ENCODE measurements at places on chromosomes 12 and 14.

DNA sequence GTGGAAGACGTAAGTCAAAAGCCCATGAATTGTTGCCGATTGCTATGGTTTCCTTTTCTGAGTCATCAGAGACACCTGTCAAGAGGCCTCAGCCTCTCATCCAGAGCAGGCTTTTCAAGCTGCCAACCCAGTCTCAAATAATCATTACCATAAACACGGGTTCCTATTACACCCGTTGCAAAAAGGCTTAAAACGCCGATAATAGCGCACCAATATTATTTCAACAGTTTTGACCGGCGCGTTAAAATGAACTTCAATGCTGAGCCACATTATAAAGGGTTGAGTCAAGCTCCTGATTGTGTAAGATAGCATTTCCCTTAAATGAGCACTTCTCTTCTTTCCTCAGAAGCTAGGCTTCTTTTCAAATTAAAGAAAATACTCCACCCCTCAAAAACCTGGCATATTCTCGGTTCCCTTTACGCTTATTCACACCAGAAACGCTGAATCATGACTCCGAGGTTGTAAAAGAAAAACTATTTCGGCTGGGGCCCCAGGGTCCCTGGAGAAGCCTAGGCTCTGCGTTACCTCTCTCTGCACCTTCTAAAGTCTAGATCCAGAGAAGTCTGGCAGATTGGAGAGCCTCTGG lies 1.4 kb downstream of the TMTC1 start:
- DNase-seq: peak; percentile 75

GRCh38 chr12:69068448-69068847 lies 135.5 kb upstream of the CPM start:
- DNase-seq: peak; percentile 26

DNA sequence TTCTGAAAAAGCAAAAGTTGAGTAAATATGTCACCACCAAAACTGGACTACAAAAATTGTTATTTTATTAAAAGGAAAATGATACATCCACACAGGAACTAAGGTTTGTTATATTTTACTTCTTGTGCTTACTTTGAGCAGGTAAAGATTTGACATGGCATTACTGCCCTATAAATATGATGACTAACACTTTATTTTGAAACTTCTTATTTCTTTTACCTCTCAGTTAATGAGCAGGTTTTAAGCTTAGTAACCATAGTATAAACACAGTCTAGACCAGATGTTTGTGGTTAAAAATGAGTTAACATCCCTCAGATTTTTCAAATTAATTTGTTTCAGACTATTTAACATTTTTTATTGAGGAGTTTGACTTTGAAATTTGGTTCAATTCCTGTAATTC lies 862.5 kb upstream of the USP15 start:
- DNase-seq: no peak

DNA sequence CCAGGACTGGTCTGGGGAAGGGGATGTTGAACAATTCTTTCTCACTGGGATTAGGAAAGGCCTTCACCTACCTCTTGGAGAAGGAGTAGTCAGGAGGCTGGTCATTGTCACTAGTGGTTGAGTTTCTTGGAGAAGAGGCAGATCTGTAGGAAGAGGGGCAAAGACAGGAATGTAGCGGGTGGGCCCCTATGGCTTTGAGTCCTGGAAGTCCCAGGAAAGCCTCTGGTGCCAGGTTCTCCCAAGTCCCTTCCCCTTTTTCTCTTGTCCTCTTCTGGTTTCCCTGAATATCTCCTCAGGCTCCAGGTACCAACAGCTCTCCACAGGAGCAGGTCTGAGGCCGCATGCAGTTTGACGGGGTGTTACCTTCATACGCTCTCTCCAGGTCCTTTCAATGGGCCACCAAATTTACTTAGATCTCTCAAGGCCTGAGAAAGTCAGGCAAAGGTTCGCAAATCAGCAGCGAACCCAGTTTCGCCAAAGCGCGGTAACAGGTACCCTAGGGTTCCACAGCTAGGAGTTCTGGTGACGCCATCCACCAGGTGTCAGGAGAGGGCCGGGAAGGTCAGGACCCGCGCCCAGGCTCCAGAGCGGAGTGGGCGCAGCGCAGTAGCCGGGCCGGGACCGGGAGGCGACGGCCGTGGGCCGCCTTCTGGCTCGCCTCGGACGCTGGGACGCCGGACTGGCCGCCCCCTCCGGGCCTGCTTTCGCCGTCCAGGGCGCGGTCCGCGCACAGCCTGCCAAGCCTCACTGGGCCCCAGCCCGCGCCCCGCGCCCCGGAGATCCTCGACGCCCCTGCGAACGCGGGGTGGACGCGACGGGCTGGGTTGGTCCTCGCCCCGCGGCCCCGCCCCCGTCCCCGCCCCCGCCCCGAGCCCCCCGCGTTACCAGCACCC lies 795 bp downstream of the SMAGP start:
- peak; percentile 39 for DNase-seq

DNA sequence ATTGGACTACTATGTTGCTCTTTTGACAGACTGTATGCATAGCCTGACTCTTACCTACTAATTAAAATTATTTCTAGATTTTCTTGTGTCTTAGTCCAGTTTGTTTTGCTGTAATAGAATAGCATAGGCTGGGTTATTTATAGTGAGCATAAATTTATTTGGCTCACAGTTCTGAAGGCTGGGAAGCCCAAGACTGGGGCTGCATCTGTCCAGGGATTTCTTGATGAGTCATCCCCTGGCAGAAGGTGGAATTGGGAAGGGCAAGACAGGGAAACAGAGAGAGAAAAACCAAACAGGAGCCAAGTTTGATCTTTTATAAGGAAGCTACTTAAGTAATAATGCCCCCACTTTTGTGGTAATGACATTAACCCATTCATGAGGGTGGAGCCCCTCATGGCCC lies 759.2 kb upstream of the LRFN5 start:
- DNase-seq: no peak

DNA sequence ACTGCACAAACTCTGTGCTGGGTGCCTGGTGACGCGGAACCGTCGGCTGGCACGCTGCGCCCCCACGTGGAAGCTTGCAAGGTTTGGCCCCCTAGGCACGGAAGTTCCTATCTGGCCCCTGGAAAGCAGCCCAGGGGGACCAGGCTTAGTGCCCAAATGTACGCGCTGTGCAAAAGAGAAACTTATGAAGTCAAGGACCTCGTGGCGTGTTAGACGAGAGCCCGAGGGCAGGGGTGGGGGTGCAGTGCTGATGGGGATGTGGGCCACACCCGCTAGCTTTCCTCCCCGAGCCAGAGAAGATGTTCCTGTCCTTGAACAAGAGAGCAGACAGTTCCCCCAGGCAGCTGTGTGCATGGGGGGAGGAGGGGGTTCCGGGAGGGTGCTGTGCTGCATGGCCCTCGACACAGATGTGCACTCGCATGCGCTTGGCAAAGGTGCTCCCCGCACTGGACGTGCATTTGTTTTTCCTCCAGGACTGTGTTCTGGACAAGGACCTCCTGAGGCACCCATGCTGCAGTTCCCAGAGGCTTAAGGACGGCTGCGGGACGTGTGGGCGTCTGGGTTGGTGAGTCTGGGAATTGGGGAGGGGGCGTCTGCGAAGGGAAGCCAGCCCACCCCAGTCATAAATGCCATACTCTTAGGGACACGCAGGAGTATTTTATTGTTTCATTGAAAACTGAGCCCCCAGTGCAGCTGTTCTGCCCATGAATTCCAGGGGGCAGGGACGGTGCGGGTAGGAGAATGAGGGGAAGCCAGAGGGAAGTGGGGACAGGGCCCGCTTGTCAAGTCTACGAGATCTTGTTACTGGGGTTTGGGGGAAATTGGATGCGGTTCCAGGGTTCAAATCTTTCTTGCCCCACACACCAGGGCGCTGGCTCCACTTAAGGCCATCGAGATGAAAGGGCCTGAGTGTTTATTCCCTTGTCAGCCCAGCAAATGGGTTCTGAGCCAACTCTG lies 80.0 kb downstream of the NTF3 start:
- peak; percentile 24 for DNase-seq

- no peak for DNase-seq
These were observed 8.0 kb upstream of the BHLHE41 start for GRCh38 chr12:26132866-26133265.

GRCh38 chr14:62162998-62163589 lies 400.9 kb downstream of the SNAPC1 start:
- DNase-seq: peak; percentile 67

- peak; percentile 95 for DNase-seq
These were observed 168.1 kb upstream of the NOVA1 start for GRCh38 chr14:26765768-26766520.

DNA sequence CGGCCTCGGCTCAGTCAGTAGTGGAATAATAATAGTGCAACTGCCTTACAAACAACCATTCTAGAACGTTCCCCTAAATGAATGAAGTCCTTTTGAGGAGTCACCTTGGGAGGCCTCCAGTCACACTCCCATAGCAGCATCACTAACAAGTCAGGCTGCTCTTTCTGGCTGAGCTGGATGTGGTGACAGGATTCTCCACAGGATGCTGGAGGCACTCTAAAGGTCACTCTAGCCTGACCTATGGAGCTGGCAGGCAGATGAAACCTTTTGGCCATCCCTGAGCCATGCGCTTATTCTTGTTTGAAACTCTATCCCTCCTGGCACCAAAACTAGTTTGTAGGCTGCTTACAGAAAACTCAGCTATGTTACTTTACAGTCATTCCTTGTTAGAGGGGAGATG lies 17.9 kb upstream of the TFCP2 start:
- DNase-seq: no peak

DNA sequence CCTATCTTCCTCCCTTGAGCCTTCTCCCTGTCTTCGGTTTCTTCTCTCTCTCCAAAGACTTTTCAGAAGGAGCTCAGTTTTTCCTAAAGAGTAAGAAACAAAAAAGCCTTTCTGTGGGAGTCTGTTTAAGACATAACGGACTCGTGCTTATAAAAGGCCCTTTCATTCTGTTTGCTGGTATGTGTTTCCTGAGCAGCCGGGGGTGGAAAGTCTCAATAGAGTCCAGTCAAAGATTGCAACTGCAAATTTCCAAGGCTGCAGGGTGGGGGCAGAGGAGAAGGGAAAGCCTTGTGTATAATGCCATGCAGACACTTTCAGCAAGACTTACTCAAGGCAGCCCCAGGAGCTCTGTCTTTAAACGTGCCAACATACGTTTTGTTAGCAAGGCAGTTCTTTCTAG lies 62.2 kb downstream of the GNG2 start:
- DNase-seq: peak; percentile 69

- DNase-seq: no peak
These were observed 63.5 kb downstream of the GALNT16 start for GRCh38 chr14:69323266-69323998.

- no peak for DNase-seq
These were observed 439.9 kb downstream of the EGLN3 start for GRCh38 chr14:33510991-33511390.

DNA sequence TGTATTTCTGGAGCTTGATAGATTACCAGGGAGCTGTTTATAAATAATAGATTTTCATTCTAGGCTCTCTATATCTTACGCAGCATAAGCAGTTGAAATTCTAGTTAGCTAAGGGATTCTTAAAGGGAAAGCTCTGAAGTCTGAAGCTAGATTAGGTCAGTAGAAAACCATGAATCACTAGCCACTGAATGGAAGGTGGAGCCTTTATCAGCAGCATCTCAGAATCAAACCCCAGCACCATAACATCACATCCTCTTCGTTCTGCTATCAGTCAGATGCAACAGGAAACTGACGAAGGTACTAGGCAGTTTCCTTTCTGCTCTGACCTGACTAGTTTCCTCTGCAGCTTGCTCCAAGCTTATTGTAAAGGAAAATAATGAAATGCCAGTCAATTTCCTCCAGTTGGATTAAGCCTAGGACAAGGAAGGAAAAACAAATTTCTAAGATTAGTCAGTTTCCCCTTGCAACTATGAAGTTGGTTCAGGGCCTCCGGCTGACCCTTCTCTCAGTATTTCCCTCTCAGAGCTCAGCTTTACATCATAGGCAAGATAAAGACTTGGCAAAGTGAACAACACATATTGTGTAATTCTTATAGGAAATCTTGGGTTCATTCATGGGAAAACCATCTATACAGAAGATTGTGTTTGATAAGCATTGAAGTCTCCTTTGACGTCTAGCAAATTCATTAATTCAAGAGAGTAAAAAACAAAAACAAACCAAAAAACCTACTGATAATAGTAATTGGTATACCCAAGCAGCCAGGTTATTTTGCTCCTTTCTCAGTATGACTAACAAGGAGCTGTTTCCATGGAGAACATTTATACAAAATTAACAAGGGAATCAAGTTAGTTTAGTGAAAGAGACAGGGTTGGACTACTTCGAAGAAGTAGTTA lies 43.4 kb upstream of the CFAP54 start:
- peak; percentile 100 for DNase-seq

GRCh38 chr12:94750864-94751263 lies 100.5 kb upstream of the TMCC3 start:
- no peak for DNase-seq

DNA sequence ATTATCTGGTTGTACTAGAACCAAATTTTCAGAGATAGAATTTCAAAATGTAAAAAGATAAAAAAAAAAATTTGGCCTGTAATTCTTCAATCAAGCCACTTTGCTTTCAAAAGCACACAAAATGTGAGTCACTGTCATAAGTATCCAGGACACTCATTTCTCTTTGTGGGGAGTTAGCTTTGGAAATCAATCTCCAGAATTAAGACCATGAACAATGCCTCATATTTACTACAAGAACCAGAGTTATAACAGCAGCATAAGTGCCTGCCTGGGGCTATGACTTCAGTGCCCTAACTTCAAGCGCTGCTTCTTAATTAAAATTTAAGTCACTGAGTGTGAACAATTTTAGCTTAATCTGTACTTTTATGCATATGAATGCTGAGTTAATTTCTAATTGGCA lies 162.1 kb downstream of the C12orf42 start:
- DNase-seq: no peak

GRCh38 chr12:69733638-69734037 lies 5.0 kb upstream of the RAB3IP start:
- no peak for DNase-seq

DNA sequence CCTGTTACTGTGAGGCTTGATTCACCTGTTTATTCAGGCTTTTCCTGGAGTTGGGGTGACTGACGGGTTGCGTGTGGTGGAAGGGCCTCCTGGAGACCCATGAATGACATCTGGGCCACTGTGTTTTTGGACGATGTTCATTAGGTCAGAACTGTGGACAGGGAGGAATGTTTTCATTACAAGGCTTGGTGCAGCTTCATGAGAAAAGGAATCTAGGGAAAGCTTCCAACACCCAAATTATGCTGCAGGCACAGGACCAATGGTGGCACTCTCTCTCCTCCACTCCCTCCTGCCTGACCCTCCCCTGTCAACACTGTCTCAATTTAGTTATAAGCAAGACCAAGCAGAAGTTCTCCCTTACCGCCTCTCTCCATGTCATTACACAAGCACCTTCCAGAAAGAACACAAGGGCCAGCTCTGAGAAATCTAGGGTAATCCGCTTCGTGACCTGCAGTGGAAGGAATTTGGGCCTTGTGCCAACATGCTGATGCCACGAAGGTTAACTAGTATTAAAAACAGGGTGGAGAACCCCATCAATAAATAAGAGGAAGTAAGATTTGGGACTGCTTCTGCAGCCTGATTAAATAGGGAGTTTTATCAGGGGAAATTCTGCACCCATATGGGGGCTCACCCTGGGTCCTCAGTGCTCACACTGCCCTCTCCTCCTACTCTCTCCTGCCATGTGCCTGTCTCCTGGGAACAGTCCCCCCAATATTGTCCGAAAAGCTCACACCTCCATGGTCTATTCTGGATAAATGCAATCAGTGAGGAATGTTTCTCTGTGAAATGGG lies 200.3 kb downstream of the KTN1 start:
- peak; percentile 90 for DNase-seq
